ENCODE measurements at places on chromosomes 6 and 20.

- DNase-seq = peak; percentile 9
- H3K27ac ChIP-seq = no peak overlapping the region
- no peaks in the 10 kb centered on the region for H3K36me3 ChIP-seq
These were observed 121.8 kb upstream of the HDGFL1 start for GRCh38 chr6:22447249-22448196.

GRCh38 chr20:32460683-32461320, 102.7 kb downstream of the ASXL1 start:
- H3K4me1 ChIP-seq = peaks cover 33% of the 10 kb centered on the region
- no peak overlapping the region for H3K4me3 ChIP-seq
- DNase-seq = no peak
- no peak overlapping the region for H3K27ac ChIP-seq
- H3K27me3 ChIP-seq = no peaks in the 10 kb centered on the region
- H3K36me3 ChIP-seq = peaks cover 5% of the 10 kb centered on the region

DNA sequence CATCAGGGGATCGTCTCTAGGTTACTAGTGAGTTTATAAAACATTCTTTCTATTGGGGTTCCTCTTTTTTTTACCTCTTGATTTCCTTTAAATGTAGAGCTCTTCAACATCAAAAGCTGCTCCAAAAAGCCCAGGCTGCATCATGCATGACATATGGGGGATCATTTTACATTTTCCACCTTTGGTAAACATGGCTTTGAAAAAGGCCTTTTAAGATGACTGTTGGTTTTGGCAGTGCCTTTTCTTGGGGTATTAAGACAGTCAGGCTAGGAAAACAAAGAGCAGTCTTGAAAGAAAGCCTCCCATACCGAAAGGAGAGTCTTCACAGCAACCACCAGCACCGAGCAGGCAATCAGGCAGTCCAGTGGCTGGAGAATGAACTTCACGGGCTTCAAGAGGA, 73.2 kb downstream of the NPEPL1 start:
- DNase-seq = no peak
- peaks cover 21% of the 10 kb centered on the region for H3K27me3 ChIP-seq
- H3K4me1 ChIP-seq = no peaks in the 10 kb centered on the region
- no peak overlapping the region for H3K27ac ChIP-seq
- no peaks in the 10 kb centered on the region for H3K36me3 ChIP-seq
- no peak overlapping the region for H3K4me3 ChIP-seq

DNA sequence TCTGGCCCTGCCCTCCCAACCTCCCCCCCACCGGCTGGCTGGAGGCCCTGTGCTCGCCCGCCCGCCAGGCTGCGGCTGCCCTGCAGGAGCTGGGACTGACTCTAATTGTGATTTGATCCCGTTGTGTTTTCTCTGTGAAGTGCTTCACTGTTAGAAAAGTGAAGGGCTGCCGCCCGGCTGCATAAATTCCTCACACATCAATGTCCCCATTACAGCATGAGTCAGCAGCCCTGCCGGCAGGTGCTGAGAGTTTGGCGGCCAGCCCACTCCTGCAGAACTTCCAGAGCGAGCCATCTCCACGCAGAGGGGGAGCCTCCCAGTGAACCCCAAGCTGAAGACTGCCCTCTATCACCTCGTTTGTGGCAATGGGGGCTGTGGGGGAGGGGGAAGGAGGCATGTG, 137.9 kb downstream of the DLL1 start:
- H3K4me1 ChIP-seq = peaks cover 16% of the 10 kb centered on the region
- peak; percentile 62 for DNase-seq
- no peak overlapping the region for H3K4me3 ChIP-seq
- H3K36me3 ChIP-seq = no peaks in the 10 kb centered on the region

- no peaks in the 10 kb centered on the region for H3K36me3 ChIP-seq
- no peak for DNase-seq
- no peak overlapping the region for H3K4me3 ChIP-seq
- no peaks in the 10 kb centered on the region for H3K4me1 ChIP-seq
These were observed 26.5 kb downstream of the CD109 start for GRCh38 chr6:73722318-73723060.

- no peak overlapping the region for H3K4me3 ChIP-seq
- H3K36me3 ChIP-seq = no peaks in the 10 kb centered on the region
- DNase-seq = no peak
- peaks cover 21% of the 10 kb centered on the region for H3K4me1 ChIP-seq
- no peak overlapping the region for H3K27ac ChIP-seq
- H3K27me3 ChIP-seq = no peaks in the 10 kb centered on the region
These were observed 114.9 kb upstream of the DST start for GRCh38 chr6:56757588-56757984.

GRCh38 chr20:40262219-40262618, 426.8 kb downstream of the MAFB start:
- no peaks in the 10 kb centered on the region for H3K36me3 ChIP-seq
- no peaks in the 10 kb centered on the region for H3K27me3 ChIP-seq
- DNase-seq = no peak
- H3K27ac ChIP-seq = no peak overlapping the region

DNA sequence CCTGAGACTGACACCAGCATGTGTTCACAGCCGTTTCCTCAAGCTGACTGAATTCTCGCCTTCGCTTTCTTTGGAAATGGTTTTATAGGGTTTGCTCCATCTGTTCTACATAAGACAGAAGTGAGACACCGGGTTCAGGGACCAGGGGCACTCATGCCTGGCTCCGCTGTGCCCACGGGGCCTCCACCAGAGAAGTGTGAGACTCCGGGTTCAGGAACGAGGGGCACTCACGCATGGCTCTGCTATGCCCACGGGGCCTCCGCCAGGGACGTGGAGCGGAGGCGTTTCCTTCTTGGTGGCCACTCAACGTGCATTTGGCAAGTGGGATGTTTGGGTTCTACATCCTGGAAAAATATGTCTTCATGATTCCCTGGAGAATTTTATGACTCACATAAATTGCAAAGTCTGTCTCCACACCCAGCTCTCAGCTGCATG, 106.6 kb downstream of the RNASET2 start:
- H3K36me3 ChIP-seq = no peaks in the 10 kb centered on the region
- H3K27ac ChIP-seq = no peak overlapping the region
- no peak for DNase-seq
- H3K4me3 ChIP-seq = no peak overlapping the region
- no peaks in the 10 kb centered on the region for H3K27me3 ChIP-seq

- H3K4me1 ChIP-seq = no peaks in the 10 kb centered on the region
- no peak overlapping the region for H3K27ac ChIP-seq
- H3K27me3 ChIP-seq = no peaks in the 10 kb centered on the region
- no peak for DNase-seq
- H3K36me3 ChIP-seq = no peaks in the 10 kb centered on the region
- H3K4me3 ChIP-seq = no peak overlapping the region
These were observed 11.2 kb downstream of the HLA-DQB1 start for GRCh38 chr6:32655203-32655710.

GRCh38 chr6:138089325-138089724, 17.9 kb downstream of the PERP start:
- no peak overlapping the region for H3K27ac ChIP-seq
- no peaks in the 10 kb centered on the region for H3K36me3 ChIP-seq
- H3K4me3 ChIP-seq = no peak overlapping the region

DNA sequence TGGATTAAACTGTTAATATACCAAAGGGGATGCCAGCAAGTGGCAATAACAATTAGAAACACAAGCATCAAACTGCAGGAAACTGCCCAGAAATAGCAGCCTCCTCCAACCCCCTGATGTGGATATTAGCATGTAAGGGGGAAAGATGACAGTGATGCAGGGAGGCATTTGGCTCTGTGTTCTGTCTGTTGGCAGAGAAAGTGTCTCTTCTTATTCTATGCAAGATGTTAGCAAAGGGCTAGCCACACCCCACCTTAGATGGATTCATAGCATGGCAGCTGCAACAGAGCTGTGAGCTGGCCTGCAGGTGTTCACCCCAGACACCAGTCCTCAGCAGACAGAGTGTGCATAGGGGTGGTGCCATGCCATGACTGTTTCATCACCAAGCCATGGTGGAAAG, 38.0 kb downstream of the SCP2D1 start:
- no peaks in the 10 kb centered on the region for H3K36me3 ChIP-seq
- H3K27ac ChIP-seq = no peak overlapping the region
- peaks cover 5% of the 10 kb centered on the region for H3K4me1 ChIP-seq
- no peak overlapping the region for H3K4me3 ChIP-seq

DNA sequence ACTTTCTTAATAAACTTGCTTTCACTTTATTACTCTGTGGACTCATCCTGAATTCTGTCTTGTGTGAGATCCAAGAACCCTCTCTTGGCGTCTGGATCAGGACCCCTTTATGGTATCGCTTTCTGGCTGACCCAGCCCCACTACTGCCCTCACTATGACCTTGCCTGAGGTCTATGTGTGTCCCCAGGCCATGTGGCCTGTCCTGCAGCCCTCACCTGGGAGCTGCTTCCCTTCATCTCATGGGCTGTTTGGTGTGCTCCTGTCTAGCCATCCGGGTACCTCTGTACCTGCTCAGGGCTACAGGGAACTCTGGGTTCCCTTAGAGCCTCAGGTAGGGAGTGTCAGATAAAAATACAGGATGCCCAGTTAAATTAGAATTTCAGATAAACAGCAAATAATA, 94.5 kb downstream of the SCP2D1 start:
- H3K4me1 ChIP-seq = no peaks in the 10 kb centered on the region
- no peaks in the 10 kb centered on the region for H3K36me3 ChIP-seq
- no peak overlapping the region for H3K27ac ChIP-seq
- no peaks in the 10 kb centered on the region for H3K27me3 ChIP-seq
- DNase-seq = no peak
- H3K4me3 ChIP-seq = no peak overlapping the region

DNA sequence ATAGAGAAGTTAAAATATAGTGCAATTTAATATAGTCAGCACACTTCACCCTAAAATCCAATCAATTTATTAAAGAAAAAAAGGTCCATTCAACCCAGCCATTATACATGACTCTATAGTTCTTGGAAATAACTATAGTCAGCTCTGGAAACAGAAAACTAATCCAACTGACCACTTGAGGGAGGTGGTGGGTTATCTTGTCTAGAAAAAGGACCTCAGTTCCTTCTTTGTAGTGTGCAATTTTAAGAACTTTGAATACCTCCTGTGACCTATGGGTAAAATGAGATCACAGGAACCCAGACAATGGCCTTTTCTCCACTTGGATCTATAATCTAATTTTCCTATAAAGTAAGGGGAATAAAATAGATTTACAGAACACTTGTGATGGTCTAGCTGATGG, 163.6 kb upstream of the CENPW start:
- no peaks in the 10 kb centered on the region for H3K4me1 ChIP-seq
- H3K36me3 ChIP-seq = no peaks in the 10 kb centered on the region
- H3K27me3 ChIP-seq = no peaks in the 10 kb centered on the region
- no peak overlapping the region for H3K27ac ChIP-seq

- no peak overlapping the region for H3K27ac ChIP-seq
- H3K4me1 ChIP-seq = no peaks in the 10 kb centered on the region
- no peak for DNase-seq
These were observed 445.0 kb downstream of the HACE1 start for GRCh38 chr6:104414723-104415122.

GRCh38 chr20:44695295-44695673, 19.9 kb upstream of the CCN5 start:
- H3K36me3 ChIP-seq = no peaks in the 10 kb centered on the region
- DNase-seq = no peak
- H3K27ac ChIP-seq = no peak overlapping the region
- H3K27me3 ChIP-seq = no peaks in the 10 kb centered on the region

GRCh38 chr20:4569092-4569491, 152.6 kb upstream of the PRND start:
- H3K27ac ChIP-seq = no peak overlapping the region
- H3K4me3 ChIP-seq = peak overlapping the region; percentile 25

DNA sequence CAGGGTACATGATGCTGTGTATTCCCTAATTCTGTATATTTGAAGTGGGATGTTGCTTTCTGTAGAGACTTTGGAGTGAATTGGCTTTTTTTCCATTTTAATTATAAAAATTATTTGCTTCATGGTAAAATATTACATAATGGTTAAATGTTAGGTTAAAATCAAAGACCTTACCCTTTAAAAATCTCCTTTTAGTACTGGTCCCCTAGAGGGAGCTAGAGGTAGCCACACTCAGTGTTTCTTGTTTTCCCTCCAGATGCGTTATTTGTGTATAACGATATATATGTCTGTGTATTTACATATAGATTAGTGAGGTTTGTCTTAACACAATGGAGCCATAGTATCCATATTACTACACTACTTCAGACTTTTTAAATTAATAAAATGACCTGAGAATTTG, 146.7 kb downstream of the PLCB4 start:
- H3K36me3 ChIP-seq = no peaks in the 10 kb centered on the region
- no peak overlapping the region for H3K27ac ChIP-seq
- no peak for DNase-seq
- no peaks in the 10 kb centered on the region for H3K27me3 ChIP-seq
- no peaks in the 10 kb centered on the region for H3K4me1 ChIP-seq

DNA sequence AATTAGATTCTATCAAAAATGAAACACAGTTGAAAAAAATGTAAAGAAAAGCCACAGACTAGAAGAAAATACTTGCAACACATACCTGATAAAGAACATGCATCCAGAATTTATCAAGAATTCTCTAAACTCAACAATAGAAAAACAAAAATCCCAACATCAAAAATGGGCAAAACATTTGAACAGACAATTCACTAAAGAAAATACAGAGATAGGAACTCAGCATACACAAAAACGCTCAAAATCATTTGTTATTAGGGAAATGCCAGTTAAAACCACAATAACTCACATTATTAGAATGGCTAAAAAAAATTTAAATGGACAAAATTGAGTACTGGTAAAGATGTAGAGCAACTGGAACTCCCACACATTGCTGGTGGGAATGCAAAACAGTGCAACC, 311.0 kb upstream of the PRDM1 start:
- no peaks in the 10 kb centered on the region for H3K36me3 ChIP-seq
- H3K4me1 ChIP-seq = no peaks in the 10 kb centered on the region
- H3K27ac ChIP-seq = no peak overlapping the region
- no peaks in the 10 kb centered on the region for H3K27me3 ChIP-seq
- no peak for DNase-seq

DNA sequence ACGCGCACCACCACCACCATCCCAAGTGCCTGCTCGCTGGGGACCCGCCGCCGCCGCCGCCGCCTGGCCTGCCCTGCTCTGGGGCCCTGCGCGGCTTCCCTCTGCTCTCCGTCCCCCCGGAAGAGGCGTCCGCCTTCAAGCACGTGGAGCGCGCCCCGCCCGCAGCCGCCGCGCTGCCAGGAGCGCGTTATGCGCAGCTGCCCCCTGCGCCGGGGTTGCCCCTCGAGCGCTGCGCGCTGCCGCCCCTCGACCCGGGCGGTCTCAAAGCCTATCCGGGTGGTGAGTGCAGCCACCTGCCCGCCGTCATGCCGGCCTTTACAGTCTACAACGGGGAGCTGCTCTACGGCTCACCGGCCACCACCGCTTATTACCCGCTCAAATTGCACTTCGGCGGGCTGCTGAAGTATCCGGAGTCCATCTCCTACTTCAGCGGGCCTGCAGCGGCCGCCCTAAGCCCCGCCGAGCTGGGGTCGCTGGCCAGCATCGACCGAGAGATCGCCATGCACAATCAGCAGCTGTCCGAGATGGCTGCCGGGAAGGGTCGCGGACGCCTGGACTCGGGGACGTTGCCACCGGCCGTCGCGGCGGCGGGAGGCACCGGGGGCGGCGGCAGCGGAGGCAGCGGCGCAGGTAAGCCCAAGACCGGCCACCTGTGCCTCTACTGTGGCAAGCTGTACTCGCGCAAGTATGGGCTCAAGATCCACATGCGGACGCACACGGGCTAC, 7.2 kb downstream of the PRDM13 start:
- H3K27ac ChIP-seq = no peak overlapping the region
- H3K4me1 ChIP-seq = no peaks in the 10 kb centered on the region
- peaks cover 98% of the 10 kb centered on the region for H3K27me3 ChIP-seq
- peak overlapping the region; percentile 66 for H3K4me3 ChIP-seq
- no peaks in the 10 kb centered on the region for H3K36me3 ChIP-seq

Data from neuronal stem cell (in vitro differentiated cells).